ENCODE measurements at places on chromosomes 5 and 9. TPM values are rescaled to one million over a fixed set of nuclear protein-coding genes. Genes with fewer than 3 reads are reported as not detected.

GRCh38 chr5:132830436-132831094 is at the start of gene SHROOM1:
Gene SHROOM1, minus strand, starts transcription at chr5:132830647. Its CDS starts 4,507 bp downstream, at chr5:132826140.
- peak; percentile 48 for DNase-seq

DNA sequence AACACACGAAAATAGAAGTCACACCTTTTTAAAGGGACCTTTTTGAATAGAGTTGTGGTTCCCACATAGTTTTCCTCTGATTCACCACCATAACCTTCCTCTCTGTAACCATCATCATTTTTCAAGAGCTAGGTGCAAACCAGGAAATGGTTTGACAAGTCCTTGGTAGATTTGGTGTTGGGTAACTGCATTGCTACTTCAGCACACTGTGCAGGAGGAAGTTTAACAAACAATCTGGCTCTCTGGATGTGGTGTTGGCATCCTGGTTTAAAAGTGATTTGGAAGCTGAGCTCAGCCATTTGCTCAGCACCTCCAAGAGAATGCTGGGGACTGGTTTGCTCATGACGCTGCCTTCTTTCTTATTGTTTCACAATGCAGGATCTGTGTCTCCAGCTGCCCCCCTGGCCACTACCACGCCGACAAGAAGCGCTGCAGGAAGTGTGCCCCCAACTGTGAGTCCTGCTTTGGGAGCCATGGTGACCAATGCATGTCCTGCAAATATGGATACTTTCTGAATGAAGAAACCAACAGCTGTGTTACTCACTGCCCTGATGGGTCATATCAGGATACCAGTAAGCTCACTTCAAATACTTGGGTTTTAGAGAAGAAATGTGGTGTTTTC is 213.1 kb downstream of the RFK start:
- DNase-seq: peak; percentile 15

- DNase-seq: peak; percentile 36
Observed at GRCh38 chr5:15483351-15484097, 16.5 kb upstream of the FBXL7 start.

PCDHGB3 gene
- polyA plus RNA-seq: 0.24 TPM

SHISAL2B gene
- not detected for polyA plus RNA-seq

Data from lung (tissue), 17 donors.